Stimulated activated CD8-positive, alpha-beta memory T cell treated with anti-CD3 and anti-CD28 coated beads, Interleukin-4, amount 100 ng/mL, for 1 hour (primary cell): ENCODE measurements at places on chromosomes 6 and 20.

GRCh38 chr6:24867104-24867703, 68.5 kb upstream of the ARMH2 start:
- no peak for DNase-seq

DNA sequence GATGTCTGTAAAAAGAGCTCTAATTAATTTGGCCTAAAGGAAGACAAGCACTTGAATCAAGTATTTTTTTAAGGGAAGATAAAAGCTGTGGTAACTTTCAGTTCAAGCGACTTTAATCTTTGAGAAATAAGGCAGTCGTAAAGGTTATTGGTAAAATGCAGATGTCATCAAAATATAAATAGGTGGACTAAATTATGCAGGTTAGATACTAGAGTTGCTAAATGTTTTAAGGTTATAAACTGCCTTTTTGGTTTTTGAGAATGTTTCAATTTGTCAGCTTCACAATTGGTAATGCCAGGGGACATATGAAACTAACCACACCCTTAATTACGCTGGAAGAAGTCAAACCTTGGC, 159.5 kb upstream of the OLIG3 start:
- DNase-seq = no peak

- no peak for DNase-seq
Measured at GRCh38 chr6:165854061-165854862, 191.2 kb upstream of the PDE10A start.

DNA sequence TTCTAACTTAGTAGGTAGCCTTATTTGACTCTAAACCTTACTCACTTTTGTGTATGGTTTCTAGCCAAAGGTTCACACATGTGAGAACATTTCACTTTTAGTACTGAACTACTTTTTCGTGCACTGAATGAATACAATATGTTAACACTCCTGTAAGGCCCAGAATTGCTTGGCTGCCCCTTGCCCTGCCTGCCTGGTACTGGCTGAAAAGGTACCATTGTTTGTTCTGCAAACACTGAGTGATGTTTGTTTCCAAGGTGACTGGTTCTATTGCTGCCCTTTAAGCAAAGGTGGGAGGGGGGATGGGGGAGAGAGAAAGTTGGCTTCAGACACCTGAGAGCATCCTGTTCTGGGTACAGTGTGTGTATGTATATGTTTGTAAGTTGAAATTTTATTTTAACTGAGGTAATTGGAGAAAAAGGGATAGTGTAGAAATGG, 31.2 kb downstream of the RREB1 start:
- DNase-seq = no peak

GRCh38 chr6:87731818-87732661, 30.0 kb upstream of the AKIRIN2 start:
- DNase-seq = no peak

DNA sequence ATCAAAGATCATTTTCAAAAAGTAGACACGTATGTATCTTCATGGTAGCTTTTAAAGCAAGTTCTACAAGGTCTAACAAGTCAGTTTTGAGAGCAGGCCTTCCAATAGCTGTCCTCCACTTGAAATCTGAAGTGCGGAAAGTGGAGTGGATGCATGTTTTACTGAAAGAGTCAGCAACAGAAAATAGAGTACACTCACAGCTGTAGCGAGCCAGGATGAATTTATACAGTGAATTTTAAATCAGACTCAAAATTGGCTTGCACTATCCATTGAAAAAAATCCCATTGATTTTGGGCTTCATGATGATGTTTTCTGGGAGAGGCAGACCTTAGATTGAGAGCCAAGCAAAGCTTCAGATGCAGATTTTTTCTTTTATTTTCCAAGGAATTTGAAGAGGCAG, 80.6 kb downstream of the GJA10 start:
- no peak for DNase-seq

GRCh38 chr20:16747291-16747811, 807 bp upstream of the OTOR start:
- DNase-seq = no peak

GRCh38 chr6:77368660-77369313, 94.5 kb downstream of the HTR1B start:
- DNase-seq = no peak

DNA sequence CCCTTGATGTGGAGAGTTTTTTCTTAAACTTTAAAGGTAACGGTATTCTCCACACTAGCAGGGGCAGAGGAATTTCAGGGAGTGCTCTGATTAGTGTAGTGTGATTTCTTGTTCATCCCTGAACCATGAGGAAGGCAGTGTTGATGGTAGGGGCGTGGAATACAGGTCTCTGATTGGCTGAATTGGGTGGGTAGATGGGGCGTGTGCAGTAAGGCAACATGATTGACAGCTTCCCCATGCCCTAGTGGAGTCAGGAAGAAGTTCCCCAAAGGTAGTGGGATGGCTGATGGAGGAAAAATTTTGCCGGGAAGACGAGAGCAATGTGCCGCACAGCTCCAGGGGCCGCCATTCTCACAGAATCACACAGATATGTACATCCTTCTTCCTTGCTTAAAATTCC, 97.4 kb upstream of the SALL4 start:
- no peak for DNase-seq
